NCI-H187 (cell line): ENCODE measurements at places on chromosomes 16 and 17.

DNA sequence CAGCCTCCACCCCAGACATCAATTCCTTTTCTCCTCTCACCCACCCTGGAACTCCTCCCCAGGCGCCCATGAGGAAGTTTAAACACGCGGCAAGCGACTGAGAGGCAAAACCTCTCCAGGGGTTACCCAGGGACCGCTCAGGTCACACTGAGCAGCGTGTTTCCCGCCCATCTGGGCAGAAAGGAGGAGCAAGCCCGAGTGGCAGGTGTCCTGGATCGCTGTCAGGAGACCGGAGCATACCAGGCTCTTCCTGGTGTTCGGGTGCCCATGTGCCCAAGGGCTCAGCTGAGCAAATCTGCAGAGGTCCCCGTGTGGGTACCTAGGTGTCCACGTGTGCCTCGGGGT lies 491 bp downstream of the SLC25A19 start:
- peak; percentile 50 for DNase-seq

DNA sequence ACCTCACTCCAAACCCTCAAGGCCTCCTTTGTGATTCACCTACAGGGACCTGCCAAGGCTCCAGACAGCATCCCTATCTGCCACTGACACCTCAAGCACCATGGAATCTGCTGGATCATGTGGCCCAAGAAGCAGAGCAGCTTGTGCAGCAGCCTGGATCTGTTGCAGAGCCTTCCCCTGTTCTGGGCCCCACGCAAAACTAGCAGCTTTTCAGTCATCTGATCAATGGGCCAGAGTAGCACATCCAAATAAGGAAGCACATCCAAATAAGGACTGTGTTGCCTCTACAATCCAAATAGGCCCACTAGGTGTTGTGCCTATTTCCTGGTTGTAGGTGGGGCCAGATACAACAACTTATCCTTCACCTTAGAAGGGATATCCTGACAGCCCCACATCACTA lies 97.1 kb upstream of the GNAO1 start:
- no peak for DNase-seq

- DNase-seq = no peak
Observed at GRCh38 chr16:27704252-27704651, 154.3 kb downstream of the KATNIP start.

- DNase-seq = no peak
Observed at GRCh38 chr17:10557422-10557821, 8.0 kb upstream of the MYH2 start.

DNA sequence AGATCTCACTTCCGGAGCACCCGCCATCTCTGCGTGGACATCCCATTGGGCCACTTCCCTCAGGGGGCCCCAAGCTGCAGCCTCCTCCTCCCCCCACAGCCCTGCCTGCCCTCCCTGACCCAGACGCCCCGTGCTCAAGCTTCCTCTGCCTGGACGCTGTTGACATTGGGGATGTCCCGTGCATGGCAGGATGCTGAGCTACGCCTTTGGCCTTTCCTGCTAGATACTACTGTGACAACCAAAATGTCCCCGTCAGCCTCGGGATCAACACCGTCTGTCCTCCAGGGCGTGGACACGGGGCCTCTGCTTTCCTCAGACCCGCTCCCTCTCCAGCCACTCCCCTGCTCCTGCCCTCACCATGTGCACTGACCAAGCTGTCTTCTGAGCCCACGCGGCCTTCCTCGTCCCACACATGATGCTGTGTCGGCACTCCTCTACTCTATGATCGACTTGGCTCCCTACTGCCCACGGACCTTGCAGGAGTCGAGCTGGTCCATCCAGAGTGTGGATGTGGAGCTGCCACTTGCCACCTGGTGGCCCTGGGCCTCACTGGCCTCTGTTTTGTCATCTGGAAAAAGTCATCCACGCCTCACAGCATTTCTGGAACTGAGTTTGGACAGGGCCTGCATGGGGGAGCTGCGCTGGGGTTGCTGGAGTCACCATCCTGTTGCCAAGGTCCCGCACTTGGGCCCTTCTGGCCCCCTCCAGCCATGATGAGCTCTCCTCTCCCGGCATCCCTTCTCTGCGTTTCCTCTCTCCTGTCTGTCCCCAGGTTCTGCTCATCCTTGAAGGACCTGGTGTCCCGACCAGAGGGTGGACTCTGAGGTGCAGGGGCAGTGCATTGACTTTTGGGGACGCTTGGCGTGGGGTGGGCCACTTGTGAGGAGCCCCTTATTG lies 221.7 kb upstream of the CIBAR2 start:
- DNase-seq = no peak

- no peak for DNase-seq
Observed at GRCh38 chr16:89410794-89411309, 79.5 kb downstream of the ANKRD11 start.

GRCh38 chr16:22073350-22073749 lies 19.0 kb upstream of the VWA3A start:
- DNase-seq = no peak

GRCh38 chr17:43398724-43399595 lies at the start of gene ARL4D:
TSS of gene ARL4D (plus strand) at chr17:43398993. CDS start at chr17:43399733, 740 bp downstream.
- DNase-seq = peak; percentile 74

DNA sequence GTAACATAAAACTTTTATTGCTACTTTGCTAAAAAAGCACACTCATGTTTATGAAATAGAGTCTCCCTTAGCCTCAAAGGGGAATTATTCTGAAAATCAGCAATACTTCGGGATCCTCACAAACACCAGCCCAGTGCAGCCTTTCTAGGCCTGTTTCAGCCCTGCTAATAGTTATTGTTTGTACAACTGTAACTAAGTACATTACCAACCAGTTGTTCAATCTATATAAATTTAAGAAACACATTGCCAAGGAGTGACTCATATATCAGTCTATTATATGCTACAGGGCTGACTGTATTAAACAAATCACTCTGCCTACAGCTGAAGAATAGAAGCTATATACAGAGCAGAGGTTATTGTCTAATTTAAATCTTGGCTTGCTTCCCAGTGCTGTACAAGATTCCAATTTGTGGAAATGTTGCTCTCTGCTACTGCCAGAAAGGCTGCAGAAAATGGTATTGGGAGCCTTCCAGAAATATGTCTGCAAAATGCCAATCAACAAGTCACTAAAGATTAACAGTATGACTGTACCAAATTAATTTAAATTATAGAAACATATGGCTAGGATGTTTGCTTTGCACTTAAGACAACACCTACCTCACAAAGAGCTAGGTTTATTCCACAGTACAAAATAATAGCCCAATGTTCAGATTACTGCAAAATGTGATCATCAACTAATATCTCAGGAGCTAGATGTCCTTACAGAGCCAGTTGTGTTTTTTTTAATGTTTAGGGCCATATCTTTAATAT lies 49.7 kb downstream of the TOX3 start:
- DNase-seq = no peak

- DNase-seq = no peak
Observed at GRCh38 chr16:27154705-27155521, 48.4 kb upstream of the KDM8 start.

DNA sequence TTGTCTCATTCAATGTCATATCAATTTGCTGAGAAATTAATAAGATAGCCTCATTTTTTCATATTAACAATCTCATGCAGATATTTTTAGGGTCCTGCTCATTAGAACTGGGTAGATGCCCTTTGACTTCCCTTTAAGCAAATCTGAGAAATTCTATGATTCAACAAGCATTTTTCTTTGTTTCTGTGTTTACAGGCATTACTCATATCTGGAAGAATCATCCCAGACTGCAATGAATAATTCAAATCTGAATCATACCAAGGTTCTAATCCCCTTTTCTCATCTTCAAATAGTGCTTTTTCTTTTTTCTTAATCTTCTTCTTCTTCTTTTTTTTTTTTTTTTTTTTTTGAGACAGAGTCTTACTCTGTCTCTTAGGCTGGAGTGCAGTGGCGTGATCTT lies 69.2 kb upstream of the KIFC3 start:
- no peak for DNase-seq

DNA sequence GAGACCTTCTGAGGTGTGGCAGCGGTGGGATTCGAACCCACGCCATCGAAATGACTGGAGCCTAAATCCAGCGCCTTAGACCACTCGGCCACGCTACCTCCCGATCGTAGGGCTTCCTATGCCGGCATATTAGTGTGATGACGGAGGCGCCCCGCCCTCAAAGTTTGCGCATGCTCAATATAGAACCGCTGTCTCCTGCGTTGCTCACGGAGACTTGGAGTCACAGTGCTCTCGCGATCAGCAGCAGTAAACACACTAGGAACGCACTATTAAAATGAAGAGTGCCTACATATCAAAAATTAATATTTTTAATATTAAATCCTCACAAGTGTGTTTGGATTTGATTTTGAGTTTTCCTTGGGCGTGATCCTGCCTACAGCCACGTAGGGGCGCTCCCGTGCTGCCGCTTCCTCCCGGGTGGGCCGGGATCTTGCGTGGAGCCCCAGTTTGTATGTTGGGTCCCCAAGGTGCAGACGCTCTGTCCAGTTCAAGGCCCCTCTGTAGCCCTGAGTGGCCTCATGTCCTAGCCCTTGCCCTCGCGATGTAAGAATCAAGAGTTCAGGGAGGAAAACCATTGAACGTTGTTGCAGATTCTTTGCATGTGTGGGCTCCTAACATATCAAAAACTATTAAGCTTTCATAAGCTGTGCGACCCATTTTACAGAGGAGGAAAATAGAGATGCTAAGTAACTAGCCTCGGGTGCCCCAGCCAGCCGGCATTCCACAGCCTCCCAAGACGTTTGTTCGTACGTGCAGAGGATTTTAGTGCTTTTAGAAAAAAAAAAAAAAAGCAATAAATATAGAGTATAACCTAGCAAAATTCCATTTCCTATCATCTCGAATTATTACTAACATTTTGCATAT lies 10.2 kb upstream of the EEF2K start:
- peak; percentile 53 for DNase-seq

GRCh38 chr16:31270795-31271194 lies 11.0 kb downstream of the ITGAM start:
- DNase-seq = no peak

- DNase-seq = no peak
Observed at GRCh38 chr17:72244494-72244893, 123.7 kb downstream of the SOX9 start.

DNA sequence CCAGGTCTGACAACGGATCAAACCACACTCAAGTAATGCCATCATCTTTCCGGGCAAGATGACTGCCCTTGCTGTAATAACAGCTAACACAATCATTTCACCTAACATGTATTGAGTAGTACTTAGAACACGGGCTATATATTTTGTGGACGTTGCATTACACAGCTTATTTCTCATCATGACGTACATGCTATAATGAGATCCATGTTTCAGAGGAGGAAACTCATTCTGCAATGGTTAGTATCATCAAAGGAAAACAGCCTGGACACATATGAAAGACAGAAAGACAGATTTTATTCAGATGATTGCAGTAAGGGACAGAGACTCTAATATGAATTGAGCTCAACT lies 446.7 kb downstream of the HS3ST3B1 start:
- no peak for DNase-seq

DNA sequence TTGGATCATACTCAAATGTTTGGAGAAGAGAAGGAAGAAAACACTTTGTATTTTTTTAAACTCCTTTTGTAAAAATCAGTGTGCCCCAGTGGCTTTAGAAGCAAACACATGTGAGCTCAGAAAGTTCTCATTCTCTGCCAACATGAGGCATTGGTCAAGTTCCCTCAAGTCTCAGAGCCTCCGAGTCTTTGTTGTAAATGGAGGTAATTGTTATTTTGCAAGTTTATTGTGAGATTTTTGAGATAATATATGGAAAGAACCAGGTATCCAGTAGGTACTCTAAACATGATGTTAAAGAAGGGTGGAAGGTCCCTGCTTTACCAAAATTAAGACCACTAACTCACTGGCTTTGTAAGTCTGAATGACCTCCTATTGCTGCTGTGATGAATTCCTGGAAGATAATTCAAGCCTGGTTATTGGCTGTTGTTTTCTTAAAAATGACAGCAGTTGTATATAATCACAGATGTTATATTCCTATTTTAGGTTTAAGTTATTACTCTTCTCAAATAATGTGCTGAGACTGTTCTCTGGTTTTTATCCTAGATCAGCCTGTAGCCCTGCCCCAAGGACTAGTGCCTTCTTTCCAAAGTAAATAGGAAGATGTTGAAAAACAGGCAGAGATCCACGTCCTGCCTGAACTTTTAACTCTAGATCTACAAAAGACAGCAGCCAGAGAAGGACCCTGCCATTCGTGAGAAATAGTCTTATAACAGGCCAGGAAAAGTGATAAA lies 2.4 kb downstream of the HLF start:
- no peak for DNase-seq

- DNase-seq = no peak
Observed at GRCh38 chr17:10673312-10673711, 16.2 kb upstream of the MYH3 start.

DNA sequence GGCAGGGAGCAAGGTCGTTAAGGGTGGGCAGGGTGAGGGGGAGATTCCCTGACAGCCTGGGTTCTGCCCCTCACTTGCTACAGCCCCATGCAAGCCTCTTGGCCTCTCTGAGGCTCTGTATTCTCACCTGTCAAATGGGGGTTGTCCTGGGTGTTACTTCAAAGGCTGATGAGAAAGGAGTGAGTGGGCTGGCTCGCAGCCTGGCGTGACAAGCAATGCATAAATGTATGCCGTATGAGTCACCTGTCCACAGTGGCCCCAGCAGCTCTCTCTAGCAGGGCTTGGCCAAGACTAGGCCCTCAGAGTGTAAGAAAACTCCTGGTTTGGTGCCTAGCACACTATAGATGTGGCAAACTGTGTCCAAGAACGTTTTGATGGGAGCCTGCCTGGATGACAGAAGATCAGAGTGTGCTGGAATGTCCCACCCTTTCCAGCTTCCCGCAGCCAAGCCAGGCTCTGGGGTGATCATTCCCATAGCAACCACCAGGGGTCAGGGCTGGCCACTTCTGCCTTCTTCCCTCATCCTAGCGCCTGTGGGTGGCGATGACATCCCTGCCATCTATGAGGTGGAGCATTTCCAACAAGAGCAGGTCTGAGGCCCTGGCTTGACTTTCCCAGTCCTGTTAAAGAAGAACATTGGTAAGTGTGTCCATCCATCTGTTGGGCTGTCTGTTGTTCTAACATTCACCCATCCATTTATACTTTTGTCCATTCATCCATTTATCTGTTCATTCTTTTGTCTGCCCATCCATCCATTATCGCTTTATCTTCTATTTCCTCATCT lies 37.2 kb upstream of the ADGRG1 start:
- DNase-seq = no peak

DNA sequence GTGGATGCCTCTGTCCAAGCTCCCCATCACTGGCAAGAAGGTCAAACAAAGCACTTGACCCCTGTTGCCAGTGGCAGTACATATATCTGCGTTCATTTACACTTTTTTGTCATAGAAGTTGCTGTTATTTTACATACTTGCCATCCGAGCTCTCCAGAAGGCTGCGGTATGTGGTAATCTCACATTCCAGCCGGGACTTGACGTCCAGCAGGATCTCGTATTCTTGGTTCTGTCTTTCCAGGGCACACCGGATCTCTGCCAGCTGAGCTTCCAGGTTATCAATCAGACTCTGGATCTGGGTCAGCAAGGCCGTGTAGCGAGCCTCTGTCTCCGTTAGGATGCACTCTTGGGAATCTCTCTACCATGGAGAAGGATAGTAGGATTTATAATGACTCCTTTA lies 6.6 kb downstream of the KRT39 start:
- no peak for DNase-seq
